Hindlimb muscle (tissue), 1 donor: ENCODE measurements at places on chromosomes 2 and 18. TPM values are rescaled to one million over a fixed set of nuclear protein-coding genes. Genes with fewer than 3 reads are reported as not detected.
A peak's percentile ranks its signal among the peaks of the same experiment; 100 is the strongest.

KCNS3 gene
- 5.5 TPM for polyA plus RNA-seq

SCYGR1 gene
- polyA plus RNA-seq = not detected

DNA sequence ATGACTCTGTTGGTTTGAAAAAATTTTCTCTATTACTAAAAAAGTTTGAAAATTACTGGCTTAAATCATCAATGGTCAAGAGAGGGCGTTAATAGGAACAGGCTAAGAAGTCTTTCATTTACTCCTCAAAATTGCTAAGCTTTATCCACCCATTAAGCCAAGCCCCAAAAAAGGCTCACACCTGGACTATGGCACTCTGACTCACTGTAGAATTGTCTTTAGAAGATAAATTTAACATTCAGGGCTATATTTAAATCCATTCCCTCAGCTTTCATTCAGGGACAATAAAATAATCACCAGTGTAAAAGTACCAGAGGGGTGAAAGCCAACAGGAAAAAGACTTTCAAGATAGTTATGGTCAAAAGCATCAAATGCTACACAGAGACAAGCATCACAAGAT, 80.0 kb downstream of the SESTD1 start:
- DNase-seq = no peak

ACAA2 gene
- polyA plus RNA-seq = 71.2 TPM

RNF125 gene
- 16.0 TPM for polyA plus RNA-seq

DNA sequence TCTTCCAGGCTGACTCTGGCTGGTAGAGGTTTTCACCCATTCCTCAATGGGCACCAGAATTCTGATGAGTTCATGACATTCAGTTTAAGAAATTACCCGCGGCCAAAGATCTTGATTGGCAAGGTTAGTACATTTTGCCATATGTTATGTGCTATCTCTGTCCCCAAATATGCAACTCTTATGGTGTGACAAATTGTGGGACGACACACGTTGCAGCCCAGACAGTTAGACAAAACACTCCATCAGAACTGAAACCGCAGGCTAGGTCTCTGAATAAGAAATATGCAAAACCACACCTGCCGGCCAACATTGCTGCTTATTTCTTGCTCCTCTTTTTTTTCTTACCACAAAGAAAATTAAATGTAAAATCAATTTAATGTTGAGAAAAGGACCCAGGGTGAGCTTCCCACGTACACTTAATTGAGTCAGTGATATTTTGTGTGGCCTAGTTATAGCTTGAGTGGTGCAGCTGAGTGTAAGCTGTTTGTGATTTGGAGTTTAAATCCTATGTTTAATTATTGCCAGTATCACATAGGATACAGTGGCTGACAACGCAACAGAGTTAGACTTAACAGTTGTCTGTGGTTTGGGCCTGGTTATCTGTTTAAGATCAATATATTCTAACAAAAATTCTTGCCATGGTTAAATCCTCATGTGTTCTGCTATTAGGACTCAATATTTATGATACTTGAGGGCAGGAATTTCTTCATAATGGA, 35.7 kb upstream of the LTBP1 start:
- DNase-seq = no peak

- DNase-seq = no peak
Observed at GRCh38 chr2:175792199-175792598, 209.9 kb downstream of the LNPK start.

DNA sequence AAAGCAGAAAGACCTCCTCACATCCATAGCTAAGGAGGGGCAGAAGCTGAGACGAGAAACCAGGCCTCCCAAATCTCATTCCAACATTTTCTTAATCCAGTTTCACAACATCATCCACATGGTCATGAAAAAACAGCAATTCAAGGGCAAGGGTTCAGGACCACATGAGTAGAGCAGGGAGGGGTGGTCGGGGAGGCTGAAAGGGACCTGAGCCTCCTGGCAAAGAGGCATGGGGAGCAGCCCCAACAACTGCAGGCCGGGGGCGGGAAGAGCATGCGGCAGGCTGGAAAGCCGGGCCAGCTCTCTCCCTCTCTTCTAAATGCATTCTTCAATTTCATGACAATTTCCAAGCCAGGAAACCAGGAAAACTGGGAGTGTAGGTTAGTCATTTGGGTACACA, 76.7 kb downstream of the DNMT3A start:
- DNase-seq = no peak

IL36A gene
- not detected for polyA plus RNA-seq

DNA sequence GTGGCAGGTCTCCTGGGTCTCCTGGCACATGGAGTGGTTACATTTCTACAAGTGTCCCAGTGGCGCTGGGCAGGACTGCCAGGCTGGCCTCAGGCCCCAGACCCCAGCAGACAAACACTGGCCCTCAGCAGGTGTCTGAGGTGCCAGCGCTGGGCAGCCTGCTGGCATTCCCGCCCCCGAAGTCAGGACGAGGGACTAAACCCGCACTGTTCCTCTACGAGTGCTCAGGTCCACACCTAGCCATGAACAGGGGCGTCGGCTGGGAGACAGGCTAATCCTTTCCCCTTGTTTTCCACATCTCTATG, 12.8 kb downstream of the SNED1 start:
- no peak for DNase-seq

GRCh38 chr18:24027156-24027827, 12.7 kb downstream of the TTC39C start:
- DNase-seq = peak; percentile 38

- no peak for DNase-seq
Observed at GRCh38 chr2:53475321-53475720, 292.3 kb upstream of the CHAC2 start.

GRCh38 chr2:126635736-126636135, 20.2 kb upstream of the GYPC start:
- DNase-seq = no peak

CNTNAP5 gene
- 0.06 TPM for polyA plus RNA-seq

DNA sequence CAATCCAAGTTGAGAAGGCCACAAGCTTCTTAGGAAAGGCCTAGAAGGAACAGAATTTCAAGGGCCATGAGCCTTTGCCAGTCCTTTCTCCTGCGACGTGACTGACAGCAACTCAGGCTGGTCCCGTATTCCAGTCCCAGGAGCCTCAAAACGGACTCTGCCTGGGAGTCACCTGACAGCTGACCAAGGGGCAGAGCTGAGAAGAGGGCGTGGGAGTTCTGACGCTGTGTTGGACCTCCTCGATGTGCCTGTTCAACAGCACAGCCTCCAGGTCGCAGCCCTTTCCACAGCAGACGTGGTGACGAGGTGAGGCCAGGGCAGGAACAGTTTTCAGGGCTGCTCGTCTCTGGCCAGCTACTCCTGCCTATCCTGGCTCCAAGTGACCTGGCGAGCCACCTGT, 37.6 kb downstream of the CENPO start:
- DNase-seq = no peak

DNA sequence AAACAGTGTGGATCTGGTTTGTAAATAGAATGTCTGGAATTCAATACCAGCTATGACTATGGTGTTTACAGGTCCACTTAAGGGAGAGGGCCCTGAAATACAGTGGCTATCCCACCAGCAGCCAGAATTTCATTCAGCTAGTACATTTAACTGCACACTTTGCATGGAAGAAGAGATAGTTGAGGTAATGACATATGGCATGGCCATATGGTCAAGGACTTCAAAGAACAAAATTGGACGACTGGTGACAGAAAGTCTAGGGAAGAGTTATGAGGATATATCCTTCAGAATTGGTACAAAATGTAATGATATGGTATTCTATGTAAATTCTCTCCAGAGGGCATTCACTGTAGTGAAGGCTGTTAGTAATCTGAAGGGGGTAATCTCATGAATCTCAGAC, 105.0 kb downstream of the IKZF2 start:
- no peak for DNase-seq

DNA sequence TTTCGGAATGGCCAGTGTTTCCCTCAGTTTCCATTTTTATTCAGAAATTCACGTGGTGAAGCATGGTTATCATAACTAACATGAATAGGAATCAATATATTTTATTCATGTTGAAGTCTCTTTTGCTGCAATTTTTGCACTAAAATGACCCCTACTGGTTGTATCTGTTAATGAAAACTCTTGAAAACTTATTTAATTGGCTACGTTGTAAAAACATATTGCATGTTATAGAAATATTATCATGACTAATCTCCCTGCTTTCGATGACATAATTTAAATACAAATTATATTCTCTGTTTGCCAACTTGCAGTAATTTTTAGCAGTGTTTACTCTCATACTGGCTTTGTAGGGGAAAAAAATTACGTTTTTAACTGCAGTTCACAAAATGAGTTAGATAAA, 3.5 kb downstream of the CRIM1 start:
- DNase-seq = no peak

DNA sequence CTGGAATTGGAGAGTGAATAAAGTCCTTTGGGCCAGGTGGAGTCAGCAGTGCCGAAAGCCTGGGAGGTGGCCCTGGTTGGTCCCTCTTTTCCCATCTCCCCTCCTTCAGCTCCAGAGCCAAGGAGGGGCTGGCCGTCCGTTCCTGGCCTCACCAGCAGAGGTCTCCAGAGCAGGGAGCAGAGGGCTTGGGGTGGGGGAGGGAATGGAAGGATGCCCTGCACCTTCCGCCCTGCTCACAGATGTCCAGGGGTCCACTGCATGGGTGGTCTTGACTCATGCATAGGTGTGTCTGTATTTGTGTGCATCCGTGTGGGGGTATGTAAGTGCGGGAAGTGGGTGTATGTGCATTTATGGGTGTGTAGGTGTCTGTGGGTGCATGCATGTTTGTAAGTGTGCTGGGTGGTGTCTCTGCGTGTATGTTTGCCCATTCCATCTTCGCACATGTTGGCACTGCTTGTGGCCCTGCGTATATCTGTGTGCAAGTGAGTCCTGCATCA, 201.8 kb downstream of the ZFP36L2 start:
- peak; percentile 70 for DNase-seq
